Activated CD4-positive, alpha-beta T cell treated with anti-CD3 and anti-CD28 coated beads, Interleukin-2, amount 50 U/mL, for 1 hour (primary cell): ENCODE measurements at places on chromosomes 3 and 15.

GRCh38 chr3:181326637-181327223, 337.2 kb upstream of the DNAJC19 start:
- DNase-seq, result no peak

DNA sequence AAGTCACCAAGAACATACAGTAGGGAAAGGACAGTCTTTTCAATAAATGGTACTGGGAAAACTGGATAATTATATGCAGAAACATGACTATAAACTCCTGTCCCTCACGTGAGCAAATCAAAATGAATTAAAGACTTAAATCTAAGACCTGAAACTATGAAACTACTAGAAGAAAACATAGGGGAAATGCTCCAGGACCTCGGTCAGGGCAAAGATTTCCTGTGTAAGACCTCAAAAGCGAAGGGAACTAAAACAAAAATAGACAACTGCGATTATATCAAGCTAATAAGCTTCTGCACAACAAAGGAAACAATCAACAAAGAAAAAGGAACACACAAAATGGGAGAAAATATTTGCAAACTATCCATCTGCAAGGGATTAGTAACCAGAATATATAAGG, 62.7 kb downstream of the CRYGS start:
- DNase-seq, result no peak

DNA sequence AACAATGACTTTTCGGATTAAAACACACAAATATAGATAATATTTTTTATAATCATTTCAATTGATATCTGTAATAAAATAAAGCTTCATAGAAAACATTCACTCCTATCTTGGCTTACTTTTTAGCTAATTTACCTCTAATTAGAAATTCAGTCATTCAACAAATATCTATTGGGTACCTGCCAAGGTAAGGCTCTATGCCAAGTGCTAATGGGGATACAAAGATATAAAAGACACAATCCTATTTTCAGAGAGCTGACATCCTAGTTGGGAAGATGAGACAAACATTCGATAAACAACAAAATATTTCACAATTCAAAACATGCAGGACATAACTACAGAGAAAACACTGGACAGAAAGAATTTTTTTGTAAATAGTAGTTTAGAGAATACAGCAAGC, 63.3 kb downstream of the ULK4 start:
- DNase-seq, result no peak

DNA sequence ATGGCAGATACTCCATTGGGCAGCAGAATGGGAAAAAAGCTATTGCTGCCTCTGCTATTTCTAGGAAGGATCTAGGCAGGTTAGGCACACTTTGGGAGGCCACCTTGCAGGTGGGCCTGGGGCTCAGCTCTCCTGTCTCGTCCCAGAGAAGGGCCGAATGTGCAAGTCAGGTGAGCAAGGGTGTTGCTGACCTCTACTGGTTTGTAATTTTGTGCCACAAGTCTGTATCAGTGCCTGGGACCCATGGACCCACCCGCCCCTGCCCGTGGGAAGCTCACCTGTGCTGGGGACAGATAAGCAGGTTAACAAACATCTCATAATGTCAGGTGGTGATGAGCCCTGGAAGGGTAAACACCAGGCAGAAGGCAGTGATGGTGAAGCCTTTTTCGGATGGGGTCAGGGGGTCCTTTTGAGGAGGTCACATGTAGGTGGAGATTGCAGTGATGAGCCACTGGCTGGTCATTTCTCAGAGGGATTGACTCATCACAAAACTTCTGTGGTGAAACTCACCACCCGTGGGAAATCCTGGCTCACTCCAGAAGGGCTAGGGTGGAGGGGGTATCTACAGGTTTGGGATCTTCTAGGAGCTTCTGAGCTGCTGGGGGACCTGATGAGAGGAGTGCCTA, 161.3 kb downstream of the KLF13 start:
- DNase-seq, result no peak
